NCI-H748 treated with DMSO at 0.1 percent for 48 hours (cell line): ENCODE measurements at places on chromosomes 7 and 10.

DNA sequence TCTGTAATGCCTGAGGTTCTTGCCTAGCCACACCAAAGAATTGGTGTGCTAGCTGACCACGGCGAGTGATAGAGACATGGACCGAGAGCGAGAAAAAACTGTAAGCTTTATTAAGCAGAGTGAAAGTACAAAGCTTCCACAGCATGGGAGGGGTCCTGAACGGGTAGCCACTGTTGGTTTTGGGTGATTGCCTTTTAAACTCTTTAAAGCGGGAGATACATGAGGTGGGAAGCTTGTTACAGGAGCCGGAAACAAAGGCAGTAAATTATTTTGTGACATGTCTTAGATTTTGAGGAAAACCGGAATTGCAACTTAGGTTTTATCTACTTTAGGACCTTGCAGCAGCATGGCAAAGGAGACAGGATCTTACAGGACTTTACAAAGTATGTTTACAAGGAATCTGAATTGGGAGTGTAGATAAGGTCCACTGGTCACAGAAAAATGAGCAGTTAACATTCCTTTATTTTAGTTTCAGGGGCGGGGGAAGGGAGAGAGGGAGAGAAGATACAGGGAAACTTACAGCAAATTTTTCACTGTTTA lies 252.7 kb upstream of the MBL2 start:
- no peak for DNase-seq

DNA sequence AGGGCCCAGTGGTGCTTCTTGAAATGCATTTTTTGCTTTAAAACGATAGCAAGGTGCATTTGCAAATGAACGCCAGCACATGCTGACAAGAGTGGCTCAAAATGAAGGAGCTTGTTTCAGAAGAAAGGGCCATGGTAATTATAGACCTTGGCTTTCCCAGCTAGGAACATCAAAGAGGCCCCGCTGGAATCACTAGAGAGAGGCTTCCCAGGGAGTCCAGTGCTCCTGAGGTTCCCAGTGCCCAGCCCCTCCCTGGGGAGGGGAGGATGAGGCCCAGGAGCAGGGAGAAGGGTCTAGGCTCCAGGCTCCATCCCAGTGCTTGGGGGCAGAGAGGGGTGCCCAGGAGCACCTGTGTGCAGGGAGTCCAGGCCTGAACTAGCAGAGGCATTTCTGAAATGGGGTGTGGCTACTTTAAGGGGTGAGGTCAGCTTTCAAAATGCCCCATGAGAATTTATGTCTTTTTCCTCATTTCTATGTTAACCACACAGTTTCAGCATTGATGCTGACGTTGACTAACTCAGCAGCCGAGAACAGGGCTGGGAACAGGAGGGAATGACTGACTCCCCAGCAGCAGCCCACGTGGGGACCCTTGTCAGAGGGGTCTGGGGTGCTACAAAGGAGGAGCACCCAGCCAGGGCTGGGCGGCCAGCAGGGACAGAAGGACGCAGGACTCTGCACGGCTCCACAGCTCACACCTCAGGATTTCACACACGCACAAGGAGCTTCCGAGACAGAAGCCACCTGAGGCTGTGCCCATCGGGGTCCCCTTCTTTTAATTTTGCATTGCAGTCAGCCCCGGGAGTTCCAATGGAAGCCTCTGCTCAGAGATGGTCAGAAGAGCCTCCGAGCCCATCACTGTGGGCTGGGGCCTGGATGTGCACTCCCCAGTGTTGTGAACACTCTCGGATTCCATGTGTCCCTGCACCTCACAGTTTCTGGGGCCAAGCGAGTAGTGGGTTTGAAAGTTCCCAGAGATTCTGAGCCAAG lies 570.2 kb downstream of the PTPRN2 start:
- DNase-seq: no peak

DNA sequence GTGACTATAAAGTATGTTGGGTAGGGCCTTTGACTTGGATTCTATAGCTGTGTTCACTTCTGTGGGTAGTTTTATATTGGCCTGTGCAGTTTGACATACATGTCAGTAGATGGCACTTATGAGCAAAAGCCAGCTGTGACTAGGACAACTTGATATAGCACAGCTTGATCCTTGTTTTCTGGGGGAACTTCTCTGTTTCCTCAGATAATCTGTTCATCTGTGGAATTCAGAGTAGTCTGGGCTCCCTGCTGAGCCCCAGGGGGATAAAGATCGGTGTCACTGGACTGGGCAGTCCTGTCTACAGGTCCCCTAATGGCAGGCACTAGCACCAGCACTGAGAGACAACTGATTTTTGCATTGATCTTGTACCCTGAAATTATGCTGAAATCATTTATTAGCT lies 25.4 kb downstream of the CYP2C9 start:
- peak; percentile 37 for DNase-seq

DNA sequence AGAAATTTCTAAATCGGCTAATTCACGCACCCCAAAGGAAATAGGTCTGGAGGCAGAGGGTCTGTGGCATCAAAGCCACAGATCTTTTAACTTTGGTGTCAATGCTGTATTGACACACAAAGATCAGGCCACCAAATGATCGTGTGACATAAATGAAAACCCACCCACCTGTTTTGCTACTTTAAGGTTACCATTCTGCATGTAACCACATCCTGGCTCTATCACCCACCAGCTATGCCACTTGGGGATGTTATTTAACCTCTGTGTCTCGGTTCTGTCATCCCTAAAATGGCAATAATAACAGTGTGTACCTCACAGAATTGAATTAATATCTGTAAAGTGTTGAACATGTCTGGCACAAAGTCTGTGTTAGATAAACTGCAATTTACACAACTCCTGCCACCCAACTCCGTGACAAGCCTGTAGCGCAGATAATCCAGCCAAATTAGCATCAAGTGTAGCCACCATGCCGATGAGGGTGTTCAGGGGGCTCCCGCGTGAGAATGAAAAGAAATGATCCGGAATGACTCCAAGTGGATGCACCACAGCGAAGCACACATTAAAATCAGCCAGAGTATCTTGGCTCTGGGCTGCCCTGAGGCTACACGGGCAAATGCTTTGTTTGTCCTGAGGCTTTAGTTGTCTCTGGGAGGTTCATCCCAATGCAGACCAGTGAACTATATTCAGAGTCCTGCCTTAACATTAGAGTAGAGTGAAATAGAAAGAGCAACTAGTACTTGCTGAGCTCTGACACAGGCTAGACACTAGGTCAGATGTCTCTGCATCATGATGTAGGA lies 158.4 kb upstream of the NEBL start:
- no peak for DNase-seq

- DNase-seq: no peak
These were observed 31.2 kb upstream of the MNX1 start for GRCh38 chr7:157041514-157042277.

- no peak for DNase-seq
These were observed 374.9 kb upstream of the CELF2 start for GRCh38 chr10:10642751-10643150.

GRCh38 chr10:11113156-11113555 lies 95.5 kb downstream of the CELF2 start:
- no peak for DNase-seq

DNA sequence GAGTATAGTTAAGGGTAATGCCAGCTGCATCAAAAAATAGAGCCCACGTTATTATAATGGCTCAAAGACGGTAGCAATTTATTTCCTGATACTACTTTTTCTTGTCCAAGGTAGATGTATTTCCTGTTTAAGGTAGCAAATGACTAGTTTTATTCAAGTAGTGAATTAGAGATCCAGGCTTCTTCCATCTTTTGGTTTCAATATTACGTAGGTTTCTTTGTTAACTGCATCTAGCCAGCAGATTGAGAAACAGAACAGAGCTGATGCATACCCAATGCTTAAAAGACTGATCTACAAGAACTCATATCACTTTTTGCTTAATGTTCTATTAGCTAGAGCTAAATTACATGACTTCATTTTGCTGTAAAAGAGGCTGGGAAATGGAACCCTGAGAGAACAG lies 992.1 kb downstream of the NRG3 start:
- no peak for DNase-seq

- no peak for DNase-seq
These were observed 51.0 kb downstream of the ARL5B start for GRCh38 chr10:18710201-18710653.

DNA sequence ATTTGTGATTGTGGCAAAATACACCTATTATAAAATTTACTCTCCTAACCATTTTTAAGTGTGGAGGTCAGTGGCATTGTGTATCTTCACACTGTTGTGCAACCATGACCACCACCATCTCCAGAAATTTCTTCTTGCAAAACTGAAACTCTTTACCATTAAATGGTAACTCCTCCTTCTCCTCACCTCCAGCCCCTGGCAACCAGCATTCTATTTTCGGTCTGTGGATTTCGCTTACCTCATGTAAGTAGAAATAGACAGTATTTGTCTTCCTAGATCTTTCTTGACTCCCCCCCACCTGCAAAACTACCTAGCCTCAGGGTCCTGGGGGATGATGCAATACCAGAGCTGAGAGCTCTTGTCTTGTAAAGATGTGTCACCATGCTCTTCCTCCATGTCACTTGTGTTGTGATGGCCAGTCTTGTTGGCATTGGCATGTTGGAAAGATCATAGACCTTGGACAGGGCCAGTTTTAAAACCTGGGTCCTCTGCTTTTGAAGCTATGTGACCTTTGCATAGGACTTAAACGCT lies 71.1 kb upstream of the EMX2 start:
- no peak for DNase-seq

DNA sequence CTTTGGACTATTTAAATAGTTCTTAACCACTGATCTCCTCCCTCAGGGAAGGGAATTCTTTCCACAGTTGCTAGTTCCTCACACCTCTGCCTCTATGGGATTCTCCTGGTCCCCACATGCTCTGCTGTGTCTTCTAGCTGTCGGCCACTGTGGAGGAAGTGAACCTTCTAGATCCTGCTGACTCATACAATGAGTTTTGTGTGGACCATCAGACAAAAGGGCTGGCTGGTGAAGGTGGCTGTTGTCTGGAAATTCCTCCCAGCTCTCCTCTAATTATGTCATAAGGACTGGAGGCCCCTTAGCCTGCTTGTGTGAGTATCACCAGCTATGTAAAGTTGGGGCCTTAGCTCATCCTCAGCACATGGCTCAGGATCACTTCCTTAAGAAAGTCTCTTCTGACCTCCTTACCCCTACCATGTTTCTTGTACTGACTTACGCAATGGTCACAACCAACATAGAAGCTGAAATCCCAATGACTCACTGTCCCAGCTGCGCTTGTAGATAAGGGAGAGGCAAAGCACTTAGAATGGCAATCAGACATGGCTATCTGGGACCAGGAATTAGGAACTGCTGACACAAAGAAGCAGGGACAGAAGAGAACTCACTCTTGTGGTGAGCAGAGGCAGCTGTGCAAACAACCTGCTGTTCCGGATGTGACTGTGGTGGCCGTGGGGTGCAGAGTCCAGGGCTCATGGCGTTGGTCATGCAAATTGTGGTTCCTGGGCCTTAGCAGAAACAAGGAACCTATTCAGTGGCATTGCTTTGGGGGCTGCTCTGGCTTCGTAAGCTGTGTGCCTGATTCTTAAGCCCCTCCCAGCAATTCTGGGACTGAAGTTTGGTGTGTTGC lies 2.5 kb upstream of the MACC1 start:
- DNase-seq: peak; percentile 74

GRCh38 chr10:132430861-132431271 lies 33.9 kb downstream of the PWWP2B start:
- DNase-seq: no peak

- DNase-seq: no peak
These were observed 383.5 kb upstream of the VWC2 start for GRCh38 chr7:49389871-49390479.

- no peak for DNase-seq
These were observed 296.3 kb downstream of the GPAM start for GRCh38 chr10:111887266-111887665.

DNA sequence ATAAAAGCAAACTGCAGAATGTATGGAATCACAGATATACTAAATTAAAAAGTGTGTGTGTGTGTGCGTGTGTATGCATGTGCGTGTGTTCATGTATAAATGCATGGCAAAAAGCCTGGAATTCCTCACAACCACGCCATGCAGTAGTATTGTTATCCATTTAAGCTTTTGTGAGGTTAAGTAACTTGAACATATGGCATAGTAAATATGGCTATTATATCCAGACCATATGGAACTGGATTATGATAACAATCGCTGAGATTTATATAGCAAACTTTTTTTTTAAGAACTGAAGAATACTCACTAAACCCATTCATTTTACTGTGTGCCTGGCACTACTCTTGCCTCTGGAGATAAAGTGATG lies 22.3 kb upstream of the NANOS1 start:
- DNase-seq: no peak

GRCh38 chr7:144682581-144683280 lies 153.1 kb downstream of the TPK1 start:
- DNase-seq: no peak

DNA sequence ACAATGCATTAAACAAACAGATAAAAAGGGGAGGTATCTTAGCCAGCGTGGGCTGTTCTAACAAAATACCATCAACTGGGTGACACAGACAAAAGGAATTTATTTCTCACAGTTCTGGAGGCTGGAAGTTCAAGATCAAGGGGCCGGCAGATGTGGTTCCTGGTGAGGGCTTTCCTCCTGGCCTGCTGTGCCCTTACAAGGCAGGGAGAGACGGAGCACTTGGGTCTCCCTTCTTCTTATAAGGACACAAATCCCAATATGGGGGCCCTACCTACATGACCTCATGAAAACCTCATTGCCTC lies 281.6 kb upstream of the KLF14 start:
- DNase-seq: no peak

DNA sequence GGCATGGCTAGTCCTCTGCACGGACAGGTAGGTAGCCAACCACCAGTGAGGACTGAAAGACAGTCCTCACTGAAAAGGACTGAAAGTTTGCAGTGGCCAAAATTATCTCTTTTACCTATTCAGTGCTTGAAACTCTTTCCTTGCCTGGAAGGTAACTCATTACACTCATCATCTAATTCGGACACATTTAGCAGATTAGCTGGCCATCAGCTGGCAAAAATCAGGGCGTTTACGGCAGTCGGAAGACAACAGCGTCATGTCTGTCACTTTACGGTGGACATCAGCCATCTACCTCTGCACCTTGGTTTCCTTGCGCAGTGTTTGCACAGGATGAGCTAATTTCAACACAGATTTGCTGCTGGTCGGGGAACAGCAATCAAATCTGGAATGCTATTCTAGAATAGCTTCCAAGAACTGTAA lies 740 bp downstream of the ANXA7 start:
- peak; percentile 6 for DNase-seq

GRCh38 chr7:27130540-27131389 lies at the start of gene HOXA4:
Gene HOXA4, minus strand, starts transcription at chr7:27130757. Its CDS starts 24 bp downstream, at chr7:27130733.
- DNase-seq: peak; percentile 86
